ENCODE measurements at places on chromosomes 2 and 18.

DNA sequence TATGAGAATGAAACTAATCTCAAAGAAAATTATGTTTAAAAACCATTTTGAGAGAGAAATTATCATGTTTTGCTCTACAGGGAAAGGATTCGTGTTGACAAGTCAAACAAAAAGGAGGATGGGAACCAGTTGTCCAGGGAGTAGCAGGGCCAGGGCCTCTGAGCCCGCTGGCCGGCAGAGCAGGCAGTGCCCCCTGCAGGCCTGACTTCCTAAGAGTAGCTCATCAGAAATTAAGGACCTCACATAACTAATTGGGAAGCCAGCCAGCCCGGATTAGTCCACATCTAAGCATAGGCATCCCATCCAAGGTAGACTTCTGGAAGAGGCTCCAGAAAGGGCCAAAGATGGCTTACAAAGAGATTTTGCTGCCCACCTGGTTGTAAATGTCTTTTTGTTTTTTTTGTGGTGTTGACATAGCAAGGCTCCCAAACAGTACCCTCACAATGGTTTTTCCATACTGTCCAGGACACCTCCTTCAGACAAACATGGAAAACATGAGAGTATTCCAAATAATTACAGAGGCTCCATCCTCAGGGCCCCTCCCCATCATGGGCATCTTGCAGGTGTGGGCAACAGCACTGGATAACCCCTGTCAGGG lies 241.2 kb upstream of the TANK start:
- H3K4me1 ChIP-seq: peaks cover 2% of the 10 kb centered on the region
- H3K4me3 ChIP-seq: no peak overlapping the region
- no peaks in the 10 kb centered on the region for H3K27me3 ChIP-seq
- H3K27ac ChIP-seq: no peak overlapping the region

DNA sequence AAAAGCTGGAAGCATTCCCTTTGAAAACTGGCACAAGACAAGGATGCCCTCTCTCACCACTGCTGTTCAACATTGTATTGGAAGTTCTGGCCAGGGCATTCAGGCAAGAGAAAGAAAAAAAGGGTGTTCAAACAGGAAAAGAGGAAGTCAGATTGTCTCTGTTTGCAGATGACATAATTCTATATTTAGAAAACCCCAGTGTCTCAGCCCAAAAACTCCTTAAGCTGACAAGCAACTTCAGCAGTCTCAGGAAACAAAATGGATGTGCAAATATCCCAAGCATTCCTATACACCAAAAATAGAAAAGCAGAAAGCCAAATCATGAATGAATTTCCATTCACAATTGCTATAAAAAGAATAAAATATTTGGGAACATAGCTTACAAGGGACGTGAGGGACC lies 11.1 kb downstream of the SLC8A1 start:
- no peaks in the 10 kb centered on the region for H3K27me3 ChIP-seq
- H3K27ac ChIP-seq: no peak overlapping the region
- DNase-seq: no peak
- no peaks in the 10 kb centered on the region for H3K36me3 ChIP-seq
- H3K4me3 ChIP-seq: no peak overlapping the region

- peaks cover 33% of the 10 kb centered on the region for H3K4me1 ChIP-seq
- H3K4me3 ChIP-seq: no peak overlapping the region
- no peak overlapping the region for H3K27ac ChIP-seq
- H3K27me3 ChIP-seq: no peaks in the 10 kb centered on the region
- DNase-seq: no peak
Measured at GRCh38 chr2:127705391-127706065, 4.2 kb downstream of the SFT2D3 start.

GRCh38 chr2:225037415-225038230 lies 4.6 kb downstream of the DOCK10 start:
- no peaks in the 10 kb centered on the region for H3K27me3 ChIP-seq
- H3K4me1 ChIP-seq: peaks cover 69% of the 10 kb centered on the region
- peak overlapping the region; percentile 71 for H3K4me3 ChIP-seq
- no peak for DNase-seq
- H3K27ac ChIP-seq: peak overlapping the region; percentile 71

DNA sequence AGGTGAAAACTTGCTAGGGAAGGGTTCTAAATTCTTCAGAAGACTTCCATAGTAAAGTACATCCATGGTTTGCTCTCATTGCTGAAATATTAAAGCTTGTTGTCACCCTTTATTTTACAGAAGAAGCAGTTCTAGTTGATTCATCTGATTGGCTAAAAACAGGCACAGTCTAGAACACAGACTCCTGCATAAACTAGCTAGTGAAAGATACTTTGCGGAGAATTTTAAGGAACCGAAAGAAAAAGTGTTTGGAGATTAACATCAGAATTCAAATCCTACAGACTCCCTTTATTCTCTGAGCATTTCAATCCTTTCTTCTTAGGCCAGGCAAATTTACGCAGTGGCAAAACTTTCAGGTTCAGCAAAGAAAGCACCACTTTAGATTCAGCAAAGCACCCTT lies 1076.5 kb upstream of the ZEB2 start:
- no peak for DNase-seq
- no peaks in the 10 kb centered on the region for H3K27me3 ChIP-seq
- H3K4me1 ChIP-seq: no peaks in the 10 kb centered on the region

GRCh38 chr2:30346471-30347169 lies 100.4 kb upstream of the LCLAT1 start:
- no peak overlapping the region for H3K27ac ChIP-seq
- H3K4me3 ChIP-seq: no peak overlapping the region
- H3K4me1 ChIP-seq: peaks cover 3% of the 10 kb centered on the region
- no peak for DNase-seq
- peaks cover 8% of the 10 kb centered on the region for H3K36me3 ChIP-seq
- H3K27me3 ChIP-seq: no peaks in the 10 kb centered on the region

DNA sequence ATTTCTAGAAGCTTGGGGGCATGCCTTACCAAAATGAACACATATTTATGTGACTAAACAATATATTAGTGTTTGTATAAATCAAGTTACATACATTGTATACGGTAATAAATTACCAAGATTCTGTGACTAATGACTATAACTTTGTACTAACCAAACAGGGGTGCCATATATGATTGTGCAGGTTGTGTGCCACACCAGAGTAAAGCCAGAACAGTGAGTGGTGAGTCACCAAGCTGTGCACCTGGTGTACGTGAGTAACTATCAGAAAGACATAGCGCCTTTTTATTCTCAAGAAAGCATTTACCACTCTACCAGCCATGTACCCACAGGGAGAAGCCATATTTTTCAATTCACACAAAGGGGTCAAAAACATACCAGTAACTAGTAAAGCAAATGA lies 453.2 kb upstream of the PIK3C3 start:
- no peaks in the 10 kb centered on the region for H3K27me3 ChIP-seq
- H3K36me3 ChIP-seq: no peaks in the 10 kb centered on the region
- no peaks in the 10 kb centered on the region for H3K4me1 ChIP-seq
- no peak overlapping the region for H3K4me3 ChIP-seq

GRCh38 chr2:82811946-82812345 lies 1647.1 kb downstream of the SUCLG1 start:
- H3K36me3 ChIP-seq: no peaks in the 10 kb centered on the region
- no peak for DNase-seq
- H3K27me3 ChIP-seq: no peaks in the 10 kb centered on the region

DNA sequence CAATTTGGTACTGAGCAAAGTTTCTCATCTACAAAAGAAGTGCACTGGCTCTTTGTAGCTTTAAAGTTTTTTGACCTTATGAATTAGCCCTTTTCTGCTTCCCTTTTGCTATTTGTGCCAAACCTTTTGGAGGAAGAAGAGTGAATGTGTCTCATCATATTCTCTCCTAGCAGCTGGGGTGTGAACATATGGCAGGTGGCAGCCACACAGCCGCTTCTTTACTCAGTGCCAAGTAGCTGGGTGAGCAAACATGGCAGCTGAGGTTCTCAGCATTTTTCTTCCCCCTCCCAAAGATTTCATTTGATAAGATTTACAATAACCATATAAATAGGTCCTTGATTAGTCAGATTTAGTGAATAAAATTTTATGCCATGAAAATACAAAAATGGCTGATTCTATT lies 46.7 kb upstream of the STK17B start:
- H3K27me3 ChIP-seq: no peaks in the 10 kb centered on the region
- no peak for DNase-seq
- no peak overlapping the region for H3K27ac ChIP-seq

DNA sequence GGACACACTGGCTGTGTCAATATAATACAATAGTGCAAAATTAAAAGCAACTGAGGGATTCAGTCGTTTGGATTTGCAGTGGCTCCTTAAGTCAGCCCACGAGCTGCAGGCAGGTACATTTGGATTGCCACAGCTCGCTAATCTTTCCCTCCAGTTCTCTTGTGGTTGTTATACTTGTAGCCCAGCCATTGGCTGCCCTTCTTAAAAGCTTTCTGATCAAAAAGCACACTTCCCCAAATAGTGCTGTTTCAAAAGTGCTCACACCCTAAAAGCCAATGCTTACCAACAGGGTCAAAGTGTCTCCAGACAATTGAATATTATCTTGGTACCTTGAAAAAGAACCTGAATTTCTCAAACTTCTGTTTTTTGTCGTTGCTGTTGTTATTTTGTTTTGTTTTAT lies 404.7 kb upstream of the FAM98A start:
- no peaks in the 10 kb centered on the region for H3K4me1 ChIP-seq
- H3K36me3 ChIP-seq: no peaks in the 10 kb centered on the region
- H3K4me3 ChIP-seq: no peak overlapping the region
- no peak for DNase-seq

DNA sequence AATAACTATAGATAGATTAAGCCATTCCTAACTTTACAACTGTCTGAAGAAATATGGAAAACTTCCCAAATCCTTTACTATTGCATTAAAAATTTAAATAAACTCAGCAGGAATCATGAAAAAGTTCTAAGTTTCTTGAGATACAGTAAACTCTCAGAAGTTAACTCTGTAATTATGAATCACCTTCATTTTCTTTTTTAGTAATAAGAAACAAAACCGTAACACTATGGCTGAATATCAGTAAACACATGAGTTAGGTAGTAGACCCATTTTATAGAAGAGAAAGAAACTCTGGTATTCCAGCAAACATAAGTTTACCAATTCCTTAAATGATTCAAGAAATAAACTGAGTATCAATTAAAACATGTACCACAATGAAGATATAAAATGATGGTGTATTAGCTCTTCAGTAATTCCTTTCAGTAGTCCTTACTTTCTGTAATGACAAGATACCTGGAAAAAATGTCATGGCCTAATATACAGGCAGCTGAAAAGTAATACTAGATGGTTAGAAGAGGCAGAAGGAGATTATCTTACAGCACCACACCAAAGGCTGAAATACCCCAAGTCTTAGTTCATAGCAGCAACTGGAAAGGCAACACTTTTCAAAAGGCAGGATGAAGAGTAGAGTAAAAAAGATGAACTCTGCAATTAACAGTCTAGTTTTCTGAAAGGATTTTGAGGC lies 11.5 kb downstream of the TRIP12 start:
- no peaks in the 10 kb centered on the region for H3K27me3 ChIP-seq
- no peak overlapping the region for H3K4me3 ChIP-seq
- H3K4me1 ChIP-seq: peaks cover 42% of the 10 kb centered on the region
- H3K36me3 ChIP-seq: peaks cover 21% of the 10 kb centered on the region

DNA sequence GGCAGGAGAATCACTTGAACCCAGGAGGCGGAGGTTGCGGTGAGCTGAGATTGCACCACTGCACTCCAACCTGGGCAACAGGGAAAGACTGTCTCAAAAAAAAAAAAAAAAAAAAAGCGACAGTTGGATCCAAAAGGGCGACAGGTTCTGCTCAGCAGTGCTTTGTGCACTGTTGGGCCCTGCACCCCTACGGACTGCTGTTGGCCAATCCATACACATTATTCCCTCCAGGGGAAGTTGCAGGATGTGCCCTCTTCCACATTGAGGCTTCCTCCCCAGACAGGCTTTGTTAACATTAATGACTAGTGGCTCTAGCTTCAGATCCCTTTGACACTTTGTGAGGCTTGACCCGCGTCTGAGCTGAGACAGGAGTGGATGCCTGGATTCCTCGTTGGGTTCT lies 9.4 kb downstream of the NT5DC4 start:
- H3K27ac ChIP-seq: no peak overlapping the region
- peaks cover 27% of the 10 kb centered on the region for H3K4me1 ChIP-seq
- no peak for DNase-seq
- no peak overlapping the region for H3K4me3 ChIP-seq
- H3K27me3 ChIP-seq: no peaks in the 10 kb centered on the region
- H3K36me3 ChIP-seq: peaks cover under 1% of the 10 kb centered on the region

GRCh38 chr2:20877960-20878359 lies 55.1 kb upstream of the LDAH start:
- no peak for DNase-seq
- no peak overlapping the region for H3K4me3 ChIP-seq
- H3K4me1 ChIP-seq: peaks cover 2% of the 10 kb centered on the region
- H3K27me3 ChIP-seq: peaks cover 14% of the 10 kb centered on the region
- H3K27ac ChIP-seq: no peak overlapping the region
- no peaks in the 10 kb centered on the region for H3K36me3 ChIP-seq

DNA sequence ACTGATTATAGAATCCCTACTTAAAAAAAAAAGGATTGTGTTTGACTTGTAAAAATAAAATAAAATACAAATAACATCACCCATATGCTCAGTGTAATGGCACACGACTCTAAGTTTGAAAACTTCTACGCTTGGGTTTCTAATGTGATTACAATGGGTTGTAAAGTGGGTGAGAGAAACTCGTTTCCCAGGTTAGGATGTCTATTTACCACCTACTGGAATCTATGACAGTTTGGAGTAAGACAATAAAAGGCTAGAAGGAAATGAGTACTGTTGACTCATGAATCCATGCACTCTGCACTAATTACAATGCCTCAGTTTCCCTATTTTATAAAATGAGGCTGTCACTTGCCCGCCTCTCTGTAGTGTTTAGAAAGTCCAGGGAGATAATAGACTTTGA lies 204.2 kb upstream of the FBXO11 start:
- no peak for DNase-seq
- no peaks in the 10 kb centered on the region for H3K27me3 ChIP-seq
- H3K4me1 ChIP-seq: peaks cover 55% of the 10 kb centered on the region
- no peak overlapping the region for H3K27ac ChIP-seq
- no peak overlapping the region for H3K4me3 ChIP-seq

- no peak overlapping the region for H3K27ac ChIP-seq
- DNase-seq: no peak
- H3K4me1 ChIP-seq: no peaks in the 10 kb centered on the region
- no peaks in the 10 kb centered on the region for H3K36me3 ChIP-seq
- no peaks in the 10 kb centered on the region for H3K27me3 ChIP-seq
- H3K4me3 ChIP-seq: no peak overlapping the region
Measured at GRCh38 chr2:15890124-15890754, 50.1 kb upstream of the MYCN start.

- H3K4me3 ChIP-seq: no peak overlapping the region
- no peaks in the 10 kb centered on the region for H3K4me1 ChIP-seq
- no peak overlapping the region for H3K27ac ChIP-seq
- no peaks in the 10 kb centered on the region for H3K36me3 ChIP-seq
- no peaks in the 10 kb centered on the region for H3K27me3 ChIP-seq
Measured at GRCh38 chr2:57370882-57371585, 675.6 kb upstream of the VRK2 start.
